CD4-positive, alpha-beta T cell treated with Interleukin-6 at 100 ng/mL for 8 hours (primary cell): ENCODE measurements at places on chromosomes 1 and 21.

DNA sequence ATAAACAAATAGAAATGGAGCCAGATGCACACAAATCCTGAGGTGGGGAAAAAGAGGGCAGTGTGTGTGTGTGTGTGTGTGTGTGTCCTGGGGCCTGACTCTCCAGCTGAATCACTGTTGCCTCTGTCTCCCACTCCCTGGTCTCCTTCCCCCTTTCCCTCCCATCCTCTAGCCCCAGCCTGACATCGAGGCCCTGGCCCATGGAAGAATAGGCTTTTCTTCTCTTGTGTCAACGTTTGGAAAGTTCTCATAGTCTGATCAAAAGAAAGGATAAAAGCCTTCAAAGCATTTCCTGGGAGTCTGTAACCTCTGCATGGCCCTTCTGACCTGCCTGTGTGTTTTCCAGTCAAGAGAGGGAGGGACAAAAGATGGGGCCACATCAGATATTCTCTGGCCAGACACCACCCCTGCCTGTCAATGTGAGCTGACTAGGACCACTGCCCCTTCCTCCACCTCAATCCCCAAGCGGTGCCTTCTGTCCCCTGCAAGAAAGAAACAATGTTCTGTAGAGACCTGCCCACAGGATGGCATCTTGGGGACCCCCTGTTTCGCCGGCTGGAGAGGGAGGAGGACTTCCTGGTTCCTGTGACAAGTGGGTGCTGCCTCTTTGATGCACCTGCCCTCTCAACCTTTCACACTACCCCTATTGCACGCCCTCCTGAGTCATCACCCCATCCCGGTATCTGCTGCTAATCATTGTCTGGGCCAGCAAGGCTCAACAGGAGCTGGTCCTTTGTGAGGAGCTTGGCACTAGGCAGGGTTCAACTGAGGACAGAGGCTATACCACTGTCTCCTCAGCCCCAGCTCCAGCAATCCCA is 16.2 kb downstream of the KCNJ10 start:
- no peak for DNase-seq

DNA sequence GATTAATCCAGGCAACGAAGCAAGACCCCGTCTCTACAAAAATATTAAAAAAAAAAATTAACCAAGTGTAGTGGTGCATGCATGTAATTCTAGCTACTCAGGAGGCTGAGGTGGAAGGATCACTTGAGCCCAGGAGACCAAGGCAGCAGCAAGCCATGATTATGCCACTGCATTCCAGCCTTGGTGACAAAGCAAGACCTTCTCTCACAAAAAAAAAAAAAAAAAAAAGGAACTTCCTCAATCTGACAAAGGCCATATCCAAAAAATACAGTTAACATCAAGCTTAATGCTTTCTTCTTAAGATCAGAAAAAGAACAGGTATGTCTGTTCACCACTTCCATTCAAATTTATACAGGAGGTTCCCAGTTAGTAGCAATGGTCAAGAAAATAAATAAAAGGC is 54.4 kb downstream of the EVI5 start:
- DNase-seq = no peak

- DNase-seq = no peak
Measured at GRCh38 chr1:19942088-19942487, 18.7 kb upstream of the PLA2G2E start.

DNA sequence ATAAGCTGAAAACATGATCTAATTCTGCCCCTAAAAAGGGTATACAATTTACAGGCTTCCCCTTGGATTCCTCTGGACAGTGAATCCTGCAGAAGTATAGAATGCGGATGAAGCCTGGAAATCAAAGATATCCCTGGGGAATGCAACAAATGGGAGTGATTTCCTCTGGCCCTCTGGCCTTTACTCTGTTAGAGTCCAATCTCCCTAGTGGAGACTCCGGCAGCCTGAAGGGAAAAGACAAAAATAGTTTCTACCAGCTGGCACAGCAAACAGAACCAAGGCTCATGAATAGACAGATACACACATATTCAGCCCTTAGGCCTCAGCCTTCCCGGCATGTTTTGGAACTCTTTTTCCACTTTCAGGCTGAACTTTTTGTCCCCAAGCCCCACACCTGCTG is 3.9 kb upstream of the LRRC52 start:
- no peak for DNase-seq

DNA sequence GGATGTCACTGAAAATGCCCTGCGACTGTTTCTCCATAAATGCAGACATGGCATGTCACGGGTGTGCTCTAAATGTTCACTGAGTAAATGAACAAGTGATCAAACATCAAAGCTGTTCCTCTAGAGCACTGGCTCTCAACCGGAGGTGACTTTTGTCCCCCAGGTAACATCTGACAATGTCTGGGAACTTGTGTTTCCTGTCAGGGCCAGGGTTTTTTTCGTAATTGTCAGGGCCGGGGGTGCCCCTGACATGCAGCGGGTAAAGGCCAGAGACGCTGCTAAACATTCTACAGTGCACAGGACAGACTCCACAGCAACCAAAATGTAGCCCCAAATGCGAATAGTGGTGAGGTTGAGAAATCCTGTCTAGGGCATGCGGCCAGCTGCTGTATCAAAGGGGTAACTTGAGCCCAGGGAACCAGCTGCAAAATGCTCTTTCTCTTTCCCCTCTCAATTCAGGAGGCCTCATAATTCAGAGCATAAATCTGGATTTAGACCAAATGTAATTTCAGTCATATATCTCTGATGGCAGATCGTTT is 2.0 kb downstream of the ALDH4A1 start:
- no peak for DNase-seq

- no peak for DNase-seq
Measured at GRCh38 chr1:153538315-153538821, 2.4 kb downstream of the S100A5 start.

DNA sequence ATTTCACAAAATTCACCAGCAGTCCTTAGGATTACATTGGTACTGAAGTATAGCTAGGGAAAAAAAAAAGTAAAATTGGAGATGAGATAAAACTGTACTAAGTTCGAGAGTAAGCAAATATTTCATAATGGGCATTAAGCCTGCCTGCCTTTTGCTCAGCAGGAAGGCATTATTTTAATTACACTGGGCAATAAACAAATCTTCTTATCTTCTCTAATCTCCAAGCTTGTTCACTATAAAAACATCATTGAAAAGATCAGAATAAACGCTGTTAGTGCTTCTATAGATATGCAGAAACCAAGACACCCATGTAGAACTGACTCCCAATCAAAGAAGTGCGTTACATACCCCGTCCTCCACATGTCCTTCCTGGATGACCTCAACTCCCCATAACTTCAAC is 174.2 kb upstream of the CHODL start:
- no peak for DNase-seq

- no peak for DNase-seq
Measured at GRCh38 chr1:206979379-206980043, 9.3 kb upstream of the FCAMR start.

DNA sequence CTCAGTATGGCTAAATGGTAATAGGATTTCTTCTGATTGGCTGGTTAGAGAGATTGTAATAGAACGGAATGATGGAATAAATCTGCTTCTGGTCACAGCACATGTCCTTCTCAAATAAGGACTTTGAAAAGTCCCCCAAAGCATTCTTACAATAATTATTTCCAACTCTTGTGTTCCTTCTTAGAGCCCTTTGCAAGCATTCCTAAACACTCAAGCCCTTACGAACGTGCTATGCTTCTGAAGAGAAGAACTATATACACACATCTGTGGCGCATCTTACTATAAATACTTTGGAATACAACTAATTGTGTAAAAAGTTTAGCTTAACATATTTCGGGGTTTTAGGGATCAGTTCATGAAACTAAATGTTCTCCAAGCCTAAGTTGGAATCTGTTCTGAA is 25.6 kb downstream of the CLIC4 start:
- DNase-seq = no peak

DNA sequence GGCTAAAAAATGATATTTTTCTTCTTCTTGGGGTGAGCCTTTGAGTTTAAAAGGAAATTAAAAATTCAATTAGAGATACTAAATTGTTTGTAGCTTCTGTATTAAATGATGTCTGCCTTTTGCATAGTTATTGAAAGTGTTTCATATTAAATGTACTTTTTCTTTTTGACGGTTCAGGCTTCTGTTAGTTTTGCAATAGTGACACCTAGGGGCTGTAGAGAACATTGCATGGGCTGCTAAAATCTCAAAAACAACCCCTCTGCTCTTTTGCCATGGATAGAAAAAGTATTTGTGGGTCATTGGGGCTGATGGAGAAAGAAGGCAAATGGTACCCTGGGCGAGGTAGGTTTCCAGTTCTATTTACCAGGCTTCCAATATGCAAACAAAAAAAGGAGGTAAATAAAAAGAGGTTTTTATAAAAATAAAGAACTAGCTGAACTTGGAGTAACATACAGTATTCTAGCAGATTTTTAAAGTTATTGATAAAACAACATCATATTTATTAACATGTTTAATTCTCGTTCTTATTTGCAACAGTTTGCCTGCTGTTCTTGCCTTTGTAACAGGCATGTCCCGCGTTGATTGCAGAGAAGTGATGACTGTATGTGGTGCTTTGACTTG is 115.4 kb upstream of the HOOK1 start:
- DNase-seq = peak; percentile 34

- DNase-seq = no peak
Measured at GRCh38 chr1:71640116-71640515, 559.3 kb upstream of the ZRANB2 start.

DNA sequence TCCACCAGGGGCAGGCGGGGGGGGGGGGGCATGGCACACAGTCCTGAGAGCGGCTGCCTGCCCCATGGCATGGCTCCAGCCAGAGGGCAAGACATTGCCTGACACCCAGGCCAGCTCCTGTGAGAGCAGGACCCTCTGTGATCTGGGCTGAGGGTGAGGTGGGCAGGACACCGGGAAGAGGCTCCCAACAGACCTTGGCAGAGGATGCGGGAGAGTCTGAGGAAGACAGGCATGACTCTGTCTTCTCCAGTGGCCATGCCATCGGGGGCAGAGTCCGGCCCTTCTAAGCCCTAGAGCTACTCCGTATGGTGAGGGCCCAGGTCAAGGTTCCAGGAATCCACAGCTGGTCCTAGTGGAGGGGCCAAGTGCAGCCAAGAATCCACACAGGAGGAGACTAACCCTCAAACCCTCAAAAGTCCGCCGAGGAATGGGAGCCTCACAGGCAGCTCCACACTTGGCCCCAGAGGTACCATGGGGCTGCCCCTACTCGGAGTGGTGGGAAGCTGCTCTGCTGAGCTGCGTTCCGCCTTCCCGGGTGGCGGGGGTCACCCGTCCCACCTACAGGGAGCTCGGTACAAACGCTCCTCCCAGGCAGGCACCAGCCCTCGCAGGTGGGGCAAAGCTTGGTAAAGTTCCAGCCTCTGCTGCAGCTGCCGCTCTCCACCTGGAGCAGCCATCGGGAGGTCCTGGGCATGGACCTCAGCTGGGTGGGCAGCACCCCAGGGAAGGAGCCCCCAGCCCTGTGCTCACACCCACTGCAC is 6.5 kb downstream of the ACTRT2 start:
- DNase-seq = no peak

DNA sequence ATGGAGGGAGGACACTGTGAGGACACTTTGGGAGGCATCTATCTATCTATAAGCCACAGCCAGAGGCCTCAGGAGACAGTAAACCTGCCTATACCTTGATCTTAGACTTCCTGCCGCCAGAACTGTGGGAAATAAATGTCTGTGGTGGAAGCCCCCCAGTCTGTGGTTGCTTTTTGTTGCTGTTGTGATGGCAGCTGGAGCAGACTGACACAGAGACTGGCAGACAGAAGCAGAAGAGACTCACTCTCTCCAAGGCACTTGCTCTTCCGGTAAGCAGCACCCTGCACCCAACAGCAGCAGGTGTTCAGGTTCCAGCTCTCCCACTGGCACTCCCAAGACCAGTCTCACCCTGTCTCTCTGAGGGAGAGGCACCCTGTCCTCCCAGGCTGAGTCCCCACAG is 297.6 kb downstream of the TTLL7 start:
- DNase-seq = no peak

GRCh38 chr1:23790696-23791515 is at the start of gene LYPLA2:
LYPLA2 (plus strand) TSS chr1:23791145; CDS start chr1:23792683, 1,538 bp downstream.
- peak; percentile 82 for DNase-seq

DNA sequence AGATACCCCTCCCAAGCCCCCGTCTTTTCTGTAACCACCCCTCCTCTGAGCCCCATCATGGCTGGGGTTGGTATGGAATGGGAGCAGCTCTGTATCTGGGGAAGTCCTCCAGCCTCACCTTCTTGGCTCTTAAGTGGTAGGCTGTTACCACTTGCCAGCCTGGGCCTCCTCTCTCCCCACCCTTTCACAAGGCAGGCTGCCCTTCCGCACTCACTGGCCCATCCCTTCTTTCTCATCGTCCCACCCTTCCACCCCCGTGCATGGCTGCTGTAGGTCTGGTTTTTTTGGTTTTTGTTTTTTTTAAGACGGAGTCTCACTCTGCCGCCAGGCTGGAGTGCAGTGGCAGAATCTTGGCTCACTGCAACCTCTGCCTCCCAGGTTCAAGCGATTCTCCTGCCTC is 5.2 kb downstream of the CYB561D1 start:
- no peak for DNase-seq
